Vagina (tissue), 2 donors: ENCODE measurements at places on chromosomes 16 and 17.

DNA sequence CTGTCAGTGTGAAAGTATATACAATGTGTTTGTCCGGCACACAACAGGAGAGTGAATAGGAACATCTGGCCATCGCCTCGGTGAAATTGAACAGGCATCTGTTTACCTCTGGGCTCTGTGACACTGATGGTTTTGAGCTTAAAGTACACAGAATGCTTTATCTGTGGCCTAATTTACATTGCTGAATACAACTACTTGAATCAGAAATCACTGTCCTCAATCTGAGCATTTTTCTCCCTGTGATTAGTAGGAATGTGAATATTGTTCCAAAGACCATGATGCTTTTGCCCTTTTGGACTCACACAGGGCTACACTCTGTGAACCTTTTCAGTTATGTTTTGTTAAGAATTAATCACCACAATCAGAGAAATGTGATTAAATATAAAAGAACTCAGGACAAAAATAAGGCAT is 323.0 kb upstream of the TBX2 start:
- no peaks in the 10 kb centered on the region for H3K4me1 ChIP-seq
- H3K27ac ChIP-seq, result no peak overlapping the region
- H3K27me3 ChIP-seq, result no peaks in the 10 kb centered on the region
- no peak overlapping the region for H3K4me3 ChIP-seq
- no peak for DNase-seq

DNA sequence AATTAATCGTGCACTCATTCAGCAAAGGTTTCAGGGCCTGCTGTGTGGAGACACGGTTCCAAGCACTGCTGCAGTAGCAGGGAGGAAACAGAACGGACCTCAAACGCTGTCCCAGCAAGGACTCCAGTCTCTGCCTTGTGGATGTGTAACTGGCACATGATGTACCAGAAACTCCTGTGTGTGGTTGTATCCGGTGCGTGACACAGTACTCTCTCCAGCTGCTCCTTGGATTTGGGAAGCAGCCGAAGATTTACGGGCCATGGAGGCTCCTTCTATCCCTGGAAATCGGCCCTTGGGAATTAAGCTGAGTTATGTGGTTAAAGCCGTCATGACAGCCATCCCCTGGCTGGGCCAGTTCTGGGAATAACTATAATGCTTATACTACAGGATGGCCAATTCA is 8.5 kb upstream of the ANKRD11 start:
- H3K36me3 ChIP-seq, result no peaks in the 10 kb centered on the region
- H3K27me3 ChIP-seq, result no peaks in the 10 kb centered on the region
- no peak overlapping the region for H3K27ac ChIP-seq

DNA sequence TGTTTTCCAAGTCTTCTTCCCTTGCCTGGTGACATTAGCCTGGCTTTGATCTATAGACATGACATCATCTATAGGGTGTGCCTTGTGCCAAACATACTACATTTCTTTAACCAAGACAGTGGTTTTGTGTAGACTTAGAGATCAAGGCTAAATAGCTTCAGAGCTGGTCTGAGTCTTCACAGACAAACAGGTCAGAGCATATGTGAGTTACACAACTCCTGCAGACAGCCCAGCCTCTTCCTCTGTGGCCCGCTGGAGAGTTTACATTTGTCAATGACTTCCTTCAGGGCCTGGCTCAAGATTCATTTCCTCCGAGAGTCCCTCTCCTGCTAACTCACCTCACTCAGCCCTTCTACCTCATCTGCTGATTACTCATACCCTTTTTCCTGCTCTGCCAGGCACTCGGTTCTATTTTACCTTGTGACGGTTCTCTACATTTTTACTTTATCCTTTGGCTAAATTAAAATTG is 73.1 kb upstream of the TANC2 start:
- H3K27me3 ChIP-seq, result no peaks in the 10 kb centered on the region
- DNase-seq, result no peak
- no peak overlapping the region for H3K27ac ChIP-seq
- peaks cover 4% of the 10 kb centered on the region for H3K4me1 ChIP-seq
- H3K4me3 ChIP-seq, result no peak overlapping the region
- H3K36me3 ChIP-seq, result no peaks in the 10 kb centered on the region

GRCh38 chr17:30947796-30948195 is 23.0 kb upstream of the RNF135 start:
- H3K4me1 ChIP-seq, result peaks cover 10% of the 10 kb centered on the region
- no peaks in the 10 kb centered on the region for H3K27me3 ChIP-seq
- no peaks in the 10 kb centered on the region for H3K36me3 ChIP-seq
- no peak for DNase-seq

DNA sequence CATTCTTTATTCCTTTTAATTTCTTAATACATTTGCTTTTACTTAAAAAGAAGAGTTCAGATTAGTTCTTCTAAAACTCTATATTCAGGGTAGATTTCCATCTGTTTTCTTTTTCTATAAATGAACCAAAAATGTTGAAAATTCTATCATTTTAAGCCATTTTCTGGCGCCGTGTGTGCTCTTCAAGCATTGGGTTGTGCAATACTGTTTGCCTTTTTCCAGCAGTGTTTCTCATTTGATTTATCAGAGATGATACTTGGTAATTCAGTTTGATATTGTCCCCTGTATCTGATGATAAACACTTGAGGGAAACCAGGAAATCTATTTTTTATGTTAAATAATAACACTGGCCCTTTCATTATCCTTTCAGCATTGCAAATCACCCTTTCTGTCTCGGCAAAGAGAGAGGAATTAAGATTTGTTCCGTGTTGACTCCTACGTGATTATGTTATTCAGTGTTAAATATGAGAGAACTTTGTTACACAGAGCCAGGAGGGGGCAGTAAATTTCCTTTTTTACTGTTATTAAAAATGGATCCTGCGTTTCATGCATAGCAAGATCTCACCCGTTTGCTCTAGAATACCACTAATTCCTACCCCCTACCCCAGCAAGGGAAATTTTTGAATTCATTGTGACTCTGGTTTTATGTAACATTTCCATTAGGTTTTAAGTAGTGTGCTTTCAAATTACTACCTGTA is 606.9 kb upstream of the RBFOX1 start:
- DNase-seq, result no peak
- no peaks in the 10 kb centered on the region for H3K36me3 ChIP-seq
- H3K4me1 ChIP-seq, result no peaks in the 10 kb centered on the region
- H3K27me3 ChIP-seq, result no peaks in the 10 kb centered on the region
- H3K4me3 ChIP-seq, result no peak overlapping the region

DNA sequence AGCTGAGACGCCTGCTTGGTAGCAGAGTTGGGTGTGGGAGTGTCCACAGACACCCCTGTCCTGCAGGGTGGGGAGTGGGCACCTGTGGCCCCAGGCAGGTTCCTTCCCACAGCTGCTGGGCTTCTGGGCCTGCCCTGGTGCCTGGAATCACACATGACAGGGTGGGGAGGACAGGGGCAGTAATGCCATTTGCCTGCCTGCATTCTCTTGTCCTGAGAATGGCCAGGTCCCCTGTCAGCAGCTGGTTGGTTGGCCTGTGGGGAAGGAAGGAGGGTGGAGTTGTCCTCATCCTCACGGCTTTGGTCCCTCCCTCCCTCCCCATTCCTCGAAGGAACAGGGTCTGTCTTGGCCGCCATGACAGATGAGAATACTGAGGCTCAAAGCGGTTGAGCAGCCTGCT is 5.2 kb downstream of the PRSS53 start:
- peaks cover 13% of the 10 kb centered on the region for H3K4me1 ChIP-seq
- H3K27me3 ChIP-seq, result no peaks in the 10 kb centered on the region
- no peak overlapping the region for H3K4me3 ChIP-seq
- DNase-seq, result no peak
- no peak overlapping the region for H3K27ac ChIP-seq

DNA sequence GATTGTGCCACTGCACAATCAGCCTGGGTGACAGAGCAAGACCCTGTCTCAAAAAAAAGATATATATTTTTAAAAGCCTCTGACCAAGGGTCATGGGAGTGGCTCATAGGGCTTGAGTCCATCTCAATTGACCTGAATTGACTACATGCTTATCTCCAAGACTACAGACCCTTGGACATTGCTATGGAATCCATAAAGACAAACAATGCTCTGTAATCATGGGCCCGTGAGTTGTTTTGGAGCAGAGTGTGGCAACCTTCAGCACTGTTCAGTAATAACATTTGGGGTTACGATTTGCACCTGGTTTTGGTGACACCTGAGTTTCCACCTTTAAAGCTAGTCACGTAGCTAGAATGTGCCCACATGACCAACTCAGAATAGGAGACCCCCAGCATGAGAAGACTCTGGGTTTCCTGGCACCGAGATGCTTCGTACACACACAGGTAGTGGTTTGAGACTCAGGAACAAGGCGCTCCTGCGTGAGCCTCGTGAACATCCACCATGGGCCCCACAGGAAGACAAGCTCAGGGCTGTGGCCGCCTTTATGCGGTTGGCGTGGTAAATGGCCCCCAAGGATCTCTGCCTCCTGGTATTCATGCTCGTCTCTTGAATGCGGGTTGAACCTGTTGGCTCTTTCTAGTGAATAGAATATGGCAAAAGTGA is 66.6 kb upstream of the RPH3AL start:
- no peak overlapping the region for H3K4me3 ChIP-seq
- H3K27ac ChIP-seq, result no peak overlapping the region
- no peaks in the 10 kb centered on the region for H3K36me3 ChIP-seq
- no peaks in the 10 kb centered on the region for H3K4me1 ChIP-seq
- no peaks in the 10 kb centered on the region for H3K27me3 ChIP-seq

- H3K27me3 ChIP-seq, result no peaks in the 10 kb centered on the region
- H3K36me3 ChIP-seq, result no peaks in the 10 kb centered on the region
- H3K4me1 ChIP-seq, result no peaks in the 10 kb centered on the region
- DNase-seq, result no peak
- H3K27ac ChIP-seq, result no peak overlapping the region
- H3K4me3 ChIP-seq, result no peak overlapping the region
These were observed 55.8 kb downstream of the TMEM186 start for GRCh38 chr16:8741636-8742035.

GRCh38 chr17:55434721-55435120 is 13.1 kb upstream of the MMD start:
- no peak for DNase-seq
- no peak overlapping the region for H3K4me3 ChIP-seq
- H3K4me1 ChIP-seq, result peaks cover 27% of the 10 kb centered on the region
- H3K27me3 ChIP-seq, result no peaks in the 10 kb centered on the region

- no peak for DNase-seq
- no peaks in the 10 kb centered on the region for H3K36me3 ChIP-seq
- peaks cover 3% of the 10 kb centered on the region for H3K27me3 ChIP-seq
- peak overlapping the region; percentile 77 for H3K27ac ChIP-seq
These were observed 1.0 kb downstream of the IRX3 start for GRCh38 chr16:54285414-54286089.

- H3K4me1 ChIP-seq, result no peaks in the 10 kb centered on the region
- H3K27ac ChIP-seq, result no peak overlapping the region
- H3K36me3 ChIP-seq, result no peaks in the 10 kb centered on the region
- H3K27me3 ChIP-seq, result no peaks in the 10 kb centered on the region
- H3K4me3 ChIP-seq, result no peak overlapping the region
- DNase-seq, result no peak
These were observed 13.6 kb downstream of the DRC7 start for GRCh38 chr16:57708168-57708567.

DNA sequence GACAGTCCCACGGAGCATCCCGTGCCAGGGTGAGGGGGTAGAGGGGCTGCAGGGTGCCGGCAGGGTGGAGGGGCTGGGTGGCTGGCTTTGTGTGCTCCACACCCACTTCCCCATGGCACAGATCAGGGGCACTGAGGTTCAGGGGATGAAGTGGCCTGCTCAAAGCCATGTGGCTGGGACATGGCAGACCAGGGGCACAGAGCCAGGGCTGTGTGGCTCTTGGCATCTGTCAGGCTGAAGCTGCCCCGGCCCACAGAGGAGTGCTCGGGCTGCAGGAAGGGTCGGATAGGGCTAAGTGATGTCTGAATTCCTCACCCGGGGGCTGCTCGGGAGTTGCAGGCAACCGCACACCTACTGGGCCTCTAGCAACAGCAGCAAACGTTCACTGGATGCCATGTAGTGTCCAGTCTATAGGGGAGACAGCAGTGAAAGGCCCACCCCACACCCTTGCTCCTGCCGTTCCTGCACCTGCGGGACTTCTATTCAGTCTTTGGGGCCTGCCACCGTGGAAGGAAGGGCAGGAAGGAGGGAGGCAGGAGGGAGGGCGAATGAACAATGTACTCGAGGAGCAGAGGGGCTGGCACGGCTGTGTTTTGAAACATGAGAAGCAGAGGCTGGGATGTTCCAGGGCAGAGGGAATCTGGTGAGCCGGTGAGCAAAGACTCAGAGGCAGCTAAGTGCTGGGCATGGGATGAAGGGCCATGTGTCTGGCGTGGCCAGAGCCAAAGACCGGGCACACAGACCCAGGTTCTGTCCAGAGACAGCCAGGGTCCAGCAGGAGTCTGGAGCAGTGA is 15.1 kb downstream of the SLC5A10 start:
- peaks cover 22% of the 10 kb centered on the region for H3K4me1 ChIP-seq
- DNase-seq, result no peak
- H3K36me3 ChIP-seq, result peaks cover 15% of the 10 kb centered on the region
- H3K27ac ChIP-seq, result no peak overlapping the region
- H3K4me3 ChIP-seq, result no peak overlapping the region

GRCh38 chr17:32773856-32774694 is 102.8 kb downstream of the MYO1D start:
- no peaks in the 10 kb centered on the region for H3K4me1 ChIP-seq
- no peak overlapping the region for H3K27ac ChIP-seq
- DNase-seq, result no peak
- no peaks in the 10 kb centered on the region for H3K27me3 ChIP-seq

DNA sequence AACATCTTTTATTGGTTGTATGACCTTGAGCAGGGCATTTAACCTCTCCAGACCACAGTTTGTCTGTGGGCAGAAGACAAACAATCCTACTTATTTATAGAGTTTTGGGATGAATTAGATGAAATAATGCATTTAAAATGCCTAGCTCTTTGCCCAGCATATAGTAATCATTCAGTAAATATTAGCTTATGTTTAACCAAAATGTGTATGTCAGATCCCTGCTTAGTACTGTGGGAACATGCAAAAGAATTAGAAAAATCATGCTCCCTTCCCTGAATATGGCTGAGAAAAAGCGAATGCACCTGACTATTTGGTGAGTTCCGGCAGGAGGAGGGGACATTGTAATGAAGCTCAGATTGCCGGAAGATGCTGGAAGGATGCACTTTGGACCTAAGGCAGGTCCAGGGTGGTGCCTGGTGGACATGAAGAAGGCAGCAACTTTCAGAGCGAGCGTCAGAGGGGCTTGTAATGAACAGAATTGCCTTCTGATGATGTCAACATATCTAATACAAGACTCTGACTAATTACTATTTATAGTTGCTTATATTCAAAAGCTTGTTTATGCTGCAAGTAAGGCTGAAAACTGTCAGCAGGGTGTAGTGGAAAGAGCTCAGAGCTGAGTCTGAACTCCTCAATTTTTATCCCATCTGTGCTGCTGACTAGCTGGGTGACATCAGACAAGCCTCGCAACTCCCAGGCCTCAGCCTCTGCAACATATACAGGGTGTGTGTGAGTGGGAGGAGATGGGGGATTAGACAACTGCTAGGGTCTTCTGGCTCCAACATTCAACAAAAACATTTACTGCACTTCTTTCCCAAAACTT is 221.2 kb downstream of the PRKCA start:
- peak overlapping the region; percentile 32 for H3K27ac ChIP-seq
- H3K4me3 ChIP-seq, result no peak overlapping the region
- H3K27me3 ChIP-seq, result no peaks in the 10 kb centered on the region
- H3K4me1 ChIP-seq, result peaks cover 37% of the 10 kb centered on the region

GRCh38 chr16:89117227-89117974 is 23.7 kb downstream of the ACSF3 start:
- peaks cover 52% of the 10 kb centered on the region for H3K36me3 ChIP-seq
- H3K27ac ChIP-seq, result no peak overlapping the region
- no peak for DNase-seq
- H3K27me3 ChIP-seq, result no peaks in the 10 kb centered on the region
- H3K4me1 ChIP-seq, result no peaks in the 10 kb centered on the region
